ENCODE measurements at places on chromosomes 16 and 17.

DNA sequence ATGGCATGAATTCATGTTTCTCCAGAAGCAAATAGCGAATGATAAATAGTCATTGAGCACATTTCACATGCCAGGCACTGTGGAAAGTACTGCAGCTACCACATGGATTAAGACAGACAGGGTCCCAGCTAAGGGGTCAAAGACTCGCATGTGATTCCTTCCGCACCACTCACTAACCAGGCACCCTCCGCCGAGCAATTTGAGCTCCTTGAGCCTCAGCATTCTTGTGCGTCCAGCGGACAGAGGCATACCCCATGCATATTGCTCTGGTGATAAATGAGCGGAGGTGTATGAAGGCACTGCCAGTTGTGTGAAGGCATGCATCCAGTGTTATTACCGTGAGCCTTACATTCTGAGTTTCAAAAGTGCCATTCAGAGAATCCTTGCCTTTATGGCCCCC lies 358.7 kb downstream of the HS3ST4 start:
- no peak for DNase-seq

- DNase-seq, result no peak
Observed at GRCh38 chr16:80909720-80910119, 97.0 kb downstream of the CMC2 start.

GRCh38 chr16:4511441-4512082 lies 27.0 kb downstream of the CDIP1 start:
- DNase-seq, result peak; percentile 46

DNA sequence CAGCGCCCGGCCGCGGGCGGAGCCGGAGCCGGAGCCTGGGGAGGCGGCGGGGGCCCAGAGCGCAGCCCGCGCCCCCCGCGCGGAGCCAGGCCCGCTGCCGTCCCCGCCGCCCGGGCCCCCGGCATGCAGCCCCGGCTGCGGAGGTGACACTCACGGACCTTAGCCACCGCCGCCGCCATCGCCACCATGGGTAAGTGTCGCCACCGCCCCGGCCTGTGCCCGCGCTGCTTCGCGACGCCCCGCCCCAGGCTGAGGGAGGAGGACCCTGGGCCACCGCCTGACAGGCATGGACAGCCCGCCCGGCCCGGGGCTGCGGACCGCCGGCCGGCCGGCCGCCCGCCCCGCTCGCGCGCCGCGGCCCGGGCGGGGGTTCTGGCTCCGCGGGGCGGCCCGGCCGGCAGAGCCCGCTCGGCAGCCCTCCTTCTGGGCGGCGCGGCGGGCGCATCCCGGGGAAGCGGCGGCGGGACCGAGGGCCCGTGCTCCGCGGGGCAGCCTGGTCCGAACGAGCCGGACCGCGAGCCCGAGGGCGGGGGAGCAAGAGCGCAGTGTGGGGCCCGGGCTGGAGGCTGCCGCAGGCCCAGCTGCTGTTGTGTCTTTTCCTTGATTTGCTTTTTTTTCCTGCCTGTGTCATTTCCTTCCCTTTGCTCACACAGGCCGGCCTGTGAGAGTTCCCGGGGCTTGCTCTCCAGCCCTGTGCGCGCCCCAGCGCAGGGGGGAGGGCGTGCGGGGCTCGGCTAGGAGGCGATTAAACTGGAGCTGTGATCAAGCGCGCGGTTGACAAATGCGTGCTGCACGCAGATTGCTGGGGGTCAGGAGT lies 565 bp downstream of the MAP3K3 start:
- peak; percentile 81 for DNase-seq

DNA sequence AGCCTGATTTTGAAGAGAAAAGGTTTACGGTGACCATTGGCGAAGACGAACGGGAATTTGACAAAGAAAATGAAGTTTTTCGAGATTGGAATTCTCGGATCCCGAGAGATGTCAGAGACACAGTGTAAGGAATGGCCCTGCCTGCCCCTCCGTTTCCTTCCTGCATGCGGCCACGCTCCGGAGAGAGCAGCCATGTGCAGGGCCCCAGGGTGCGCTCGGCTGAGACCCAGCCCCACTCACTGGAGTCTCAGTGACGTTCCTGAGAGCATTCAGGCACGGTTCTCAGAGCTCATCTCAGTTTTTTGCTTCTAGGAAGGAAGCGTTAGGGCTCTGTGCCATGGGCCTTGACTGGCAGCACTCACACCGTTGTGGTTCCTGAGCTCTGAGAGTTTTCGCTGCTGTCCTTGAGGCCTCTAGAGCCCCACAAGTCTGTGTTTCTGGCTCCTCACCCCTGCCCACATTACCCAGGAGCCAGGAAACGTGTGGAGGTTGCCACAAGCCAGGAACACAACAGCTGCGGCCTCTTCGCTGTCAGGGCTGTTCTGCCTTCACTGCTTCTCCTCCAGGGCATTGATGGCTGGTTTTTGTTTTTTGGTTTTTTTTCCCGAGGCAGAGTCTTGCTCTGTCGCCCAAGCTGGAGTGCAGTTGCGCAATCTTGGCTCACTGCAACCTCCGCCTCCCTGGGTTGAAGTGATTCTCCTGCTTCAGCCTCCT lies 29.8 kb downstream of the ZC3H18 start:
- peak; percentile 11 for DNase-seq

DNA sequence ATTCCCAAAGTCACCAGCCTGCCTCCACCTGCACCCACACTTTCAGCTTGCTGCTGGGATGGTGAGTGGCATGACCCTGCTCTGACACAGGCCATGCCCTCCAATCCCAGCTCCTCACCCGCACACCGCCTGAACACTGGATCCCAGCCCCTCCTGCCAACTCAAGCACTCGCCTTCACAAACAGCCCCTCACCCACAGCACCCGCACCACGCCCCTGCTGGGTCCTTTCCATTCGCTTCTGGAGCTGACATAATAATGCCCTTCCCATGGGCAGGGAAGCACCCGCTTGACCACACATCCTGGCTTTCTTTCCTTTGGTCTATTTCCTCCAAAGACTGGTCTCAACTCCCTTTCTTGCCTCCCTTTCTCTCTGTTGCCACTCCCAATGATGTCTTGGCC lies 57.6 kb downstream of the RAB11FIP4 start:
- DNase-seq, result no peak

- no peak for DNase-seq
Observed at GRCh38 chr17:51770027-51770759, 388.3 kb downstream of the CA10 start.

DNA sequence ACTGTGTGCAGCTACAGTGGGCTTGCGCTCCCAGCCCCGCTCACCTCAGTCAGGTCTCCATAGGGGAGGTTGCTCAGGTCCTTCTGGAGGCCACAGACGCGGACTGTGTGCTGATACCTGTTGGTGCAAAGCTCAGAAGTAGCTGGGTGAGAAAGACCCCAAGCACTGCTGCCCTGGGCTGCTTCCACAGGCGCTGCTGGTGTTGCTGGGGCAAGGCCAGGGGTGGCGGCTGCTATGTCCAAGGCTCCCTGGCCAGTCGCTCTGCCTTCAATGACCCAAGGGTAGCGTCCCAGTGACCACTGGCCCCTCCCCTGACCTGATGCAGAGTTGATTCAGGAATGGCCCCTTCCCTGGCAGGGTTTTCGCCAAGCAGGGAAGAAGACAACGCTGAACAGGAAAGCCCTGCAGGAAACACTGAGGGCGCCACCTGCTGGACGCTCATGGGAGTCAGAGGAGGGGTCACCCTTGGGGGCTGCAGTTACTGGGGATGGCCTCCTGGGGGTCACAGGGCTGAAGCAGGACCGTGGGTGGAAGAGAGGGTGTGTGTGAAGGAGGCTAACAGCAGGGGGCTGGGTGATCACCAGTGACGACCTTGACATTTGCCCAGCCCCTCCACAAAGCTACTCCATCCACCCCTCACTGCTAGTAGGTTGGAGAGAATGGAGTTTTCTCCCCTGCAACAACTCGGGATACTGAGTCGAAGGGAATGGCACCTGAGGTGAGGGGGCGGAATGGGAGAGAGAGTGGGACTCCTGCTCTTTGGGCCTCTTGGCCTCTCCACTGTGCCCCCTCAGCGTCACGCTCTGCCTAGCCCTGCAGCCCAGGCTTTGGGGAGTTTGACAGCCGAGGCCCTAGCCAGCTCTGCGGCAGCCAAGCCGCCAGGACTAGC lies 38.3 kb downstream of the ABCC12 start:
- DNase-seq, result peak; percentile 43

GRCh38 chr17:6041246-6041645 lies 28.9 kb upstream of the WSCD1 start:
- DNase-seq, result no peak

GRCh38 chr17:58060596-58061191 lies 22.5 kb upstream of the DYNLL2 start:
- no peak for DNase-seq

GRCh38 chr16:24504472-24505345 lies 34.7 kb upstream of the RBBP6 start:
- DNase-seq, result peak; percentile 73

GRCh38 chr17:75468779-75469373 lies 12.4 kb downstream of the TMEM94 start:
- no peak for DNase-seq

DNA sequence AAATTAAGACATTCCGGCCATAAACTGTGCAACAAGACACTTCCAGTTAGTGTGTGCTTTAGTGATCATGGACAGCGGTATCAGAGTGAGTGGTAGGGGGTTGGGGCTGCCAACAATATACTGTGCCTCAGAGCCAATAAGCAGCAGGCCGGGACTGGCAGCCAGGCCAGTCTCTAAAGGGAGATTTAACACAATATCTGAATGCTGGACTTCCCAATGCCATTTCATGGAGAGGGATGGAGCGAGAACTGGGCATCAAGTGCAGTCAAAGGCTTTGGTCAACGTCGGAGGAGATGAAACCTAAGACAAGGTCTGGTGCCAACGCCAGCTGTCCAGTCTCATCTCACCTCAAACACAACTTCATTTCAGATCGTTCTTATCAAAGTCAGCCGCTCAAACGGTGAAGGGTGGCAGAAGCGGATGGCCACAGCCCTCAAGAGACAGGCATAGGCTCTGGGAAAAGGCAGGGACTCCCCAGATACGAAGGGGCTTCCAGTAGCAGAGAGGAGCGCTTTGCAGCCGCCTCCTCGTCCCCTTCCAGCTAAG lies 935 bp downstream of the USP32 start:
- peak; percentile 45 for DNase-seq

GRCh38 chr17:17887752-17888304 lies 51.0 kb upstream of the SREBF1 start:
- DNase-seq, result no peak

- DNase-seq, result peak; percentile 73
Observed at GRCh38 chr17:42221886-42222745, 27.8 kb upstream of the GHDC start.

DNA sequence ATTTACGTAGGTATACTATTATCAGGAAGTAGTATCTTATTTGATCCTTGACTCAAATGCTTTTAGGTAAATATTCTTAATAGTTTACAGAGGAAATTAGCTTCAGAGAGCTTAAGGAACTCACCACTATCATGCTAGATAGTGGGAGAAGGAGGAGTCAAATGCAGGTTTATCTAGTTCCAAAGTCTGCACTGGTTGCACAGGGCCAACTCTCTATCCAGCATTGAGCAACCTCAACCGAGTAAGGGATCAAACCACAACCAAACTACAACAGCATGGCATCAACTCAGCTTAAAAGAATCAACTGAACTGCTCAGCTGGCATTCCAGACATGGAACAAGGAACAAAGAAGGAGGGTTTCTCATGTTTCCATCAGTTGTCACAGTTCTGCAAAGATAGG lies 306.0 kb downstream of the MAF start:
- no peak for DNase-seq

GRCh38 chr17:78236362-78237127 lies 5.1 kb downstream of the TMEM235 start:
- no peak for DNase-seq

DNA sequence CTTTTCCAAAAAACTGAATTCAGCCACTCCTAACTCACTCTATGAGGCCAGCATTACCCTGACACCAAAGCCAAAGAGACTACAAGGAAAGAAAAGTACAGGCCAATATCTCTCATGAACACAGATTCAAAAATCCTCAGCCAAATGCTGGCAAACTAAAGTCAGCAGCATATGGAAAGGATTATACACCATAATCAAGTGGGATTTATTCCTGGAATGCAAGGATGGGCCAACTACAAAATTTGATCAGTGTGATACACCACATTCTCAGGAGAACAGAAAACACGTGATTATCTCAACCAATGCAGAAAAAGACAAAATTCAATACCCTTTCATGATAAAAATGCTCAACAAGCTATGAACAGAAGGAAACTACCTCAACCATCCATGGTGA lies 7.7 kb upstream of the AATK start:
- DNase-seq, result no peak

DNA sequence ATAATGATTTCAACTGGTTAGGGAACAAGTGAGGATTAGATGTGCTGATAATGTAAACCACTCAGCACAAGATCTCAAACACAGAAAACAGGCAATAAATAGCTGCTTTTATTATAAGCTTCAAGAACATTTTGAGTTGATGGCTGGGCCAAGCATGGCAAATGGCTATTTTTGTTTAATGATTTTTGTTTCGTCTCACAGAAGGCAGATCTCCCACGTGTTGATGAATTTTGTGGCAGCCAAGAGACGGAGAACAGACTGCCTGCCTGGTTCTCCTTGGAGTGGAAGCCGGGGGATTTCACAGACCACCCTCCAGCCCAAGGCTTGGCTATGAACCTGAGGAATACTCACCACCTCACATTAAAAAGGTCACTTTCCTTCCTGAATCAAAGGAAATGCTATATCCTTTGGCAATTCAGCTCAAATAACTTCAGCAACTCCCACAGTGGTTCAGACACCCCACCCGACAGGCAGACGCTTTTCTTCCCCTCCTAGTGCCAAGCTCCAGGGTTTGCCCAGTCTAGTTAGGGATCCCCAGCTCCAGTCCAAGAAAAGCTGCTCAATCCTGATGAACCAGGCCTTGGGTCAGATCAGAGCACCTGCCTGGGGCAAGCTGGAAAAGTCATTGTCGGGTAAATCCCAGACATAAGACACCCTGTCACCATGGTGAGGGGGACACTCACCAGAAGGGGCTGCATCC lies 593.5 kb downstream of the TOX3 start:
- DNase-seq, result no peak

DNA sequence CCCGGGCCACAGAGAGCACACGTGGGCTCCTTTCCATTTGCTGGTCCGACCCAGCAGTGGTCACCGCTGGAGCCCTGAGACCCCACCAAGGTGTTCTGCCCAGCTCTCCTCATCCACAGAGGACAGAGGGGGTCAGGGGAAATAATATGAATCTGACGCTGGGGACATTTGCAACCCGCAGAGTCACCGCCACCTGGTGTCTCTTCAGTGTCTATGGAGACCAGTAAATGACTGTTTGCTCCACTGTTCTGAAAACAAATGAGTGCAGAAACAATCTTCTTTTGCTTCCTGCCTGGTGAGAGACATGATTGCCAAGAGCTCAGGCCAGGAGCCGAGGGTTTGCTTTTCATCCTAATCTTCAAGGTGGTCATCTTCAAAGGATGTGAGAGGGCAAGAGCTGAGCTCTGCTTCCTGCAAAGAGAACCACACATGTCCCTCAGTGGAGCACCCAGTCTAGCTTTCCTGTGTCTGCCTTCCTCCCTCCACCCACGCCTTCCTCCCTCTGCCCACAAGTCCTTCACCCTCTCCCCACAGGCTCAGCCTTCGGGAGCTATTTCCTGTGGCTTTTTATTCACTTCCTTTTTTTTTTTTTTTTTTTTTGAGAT lies 14.7 kb upstream of the KLHDC4 start:
- peak; percentile 92 for DNase-seq

GRCh38 chr16:519841-520687 lies 7.4 kb upstream of the CAPN15 start:
- DNase-seq, result no peak
